HepG2 (cell line): ENCODE measurements at places on chromosomes 3 and 15.

- no peaks in the 10 kb centered on the region for H3K27me3 ChIP-seq
- DNase-seq, result no peak
- H3K36me3 ChIP-seq, result no peaks in the 10 kb centered on the region
These were observed 37.7 kb upstream of the TRAK1 start for GRCh38 chr3:42053476-42053875.

DNA sequence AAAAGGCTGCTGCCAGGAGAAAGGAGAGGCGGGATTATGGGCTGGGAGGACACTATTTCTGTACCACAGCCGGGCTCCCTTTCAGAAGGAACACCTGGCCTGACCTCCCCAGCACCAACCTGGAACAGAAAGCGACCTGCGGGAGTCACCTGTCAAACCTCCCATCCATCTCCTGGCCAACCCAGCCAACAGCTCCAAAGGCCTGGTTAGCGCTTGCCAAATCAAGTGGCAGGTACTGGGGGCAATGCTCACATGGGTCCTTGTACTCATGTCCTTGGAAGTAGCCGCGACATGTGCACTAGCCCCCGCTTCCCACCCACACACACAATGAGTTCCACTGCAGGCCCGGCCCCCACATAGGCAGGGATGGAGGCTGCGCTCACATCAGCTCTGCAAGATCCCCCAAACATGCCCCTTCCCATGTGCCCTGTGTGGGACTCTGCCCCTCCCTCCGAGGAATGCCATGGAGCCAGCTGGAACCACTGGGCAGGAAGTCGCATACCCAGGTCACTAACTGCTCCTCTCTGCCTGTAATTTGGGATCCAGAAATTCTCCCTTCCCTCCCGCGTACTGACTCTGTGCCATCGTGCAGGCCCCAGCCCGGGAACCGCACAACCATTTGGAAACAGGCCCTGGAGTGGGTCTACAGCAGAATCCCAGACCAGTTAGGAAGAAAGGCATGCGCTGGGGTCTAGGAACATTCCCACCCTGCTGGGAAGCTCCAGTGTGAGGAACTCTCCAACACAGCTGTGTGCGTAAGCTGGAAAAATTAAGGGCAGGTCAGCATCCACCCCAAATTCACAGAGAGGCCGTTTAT, 98.9 kb downstream of the LRIG1 start:
- H3K4me3 ChIP-seq, result no peak overlapping the region
- no peaks in the 10 kb centered on the region for H3K4me1 ChIP-seq
- H3K36me3 ChIP-seq, result peaks cover 21% of the 10 kb centered on the region
- no peak overlapping the region for H3K27ac ChIP-seq

GRCh38 chr3:182122779-182123178, 411.1 kb downstream of the SOX2 start:
- no peaks in the 10 kb centered on the region for H3K27me3 ChIP-seq
- H3K36me3 ChIP-seq, result no peaks in the 10 kb centered on the region
- no peak overlapping the region for H3K27ac ChIP-seq
- H3K4me3 ChIP-seq, result no peak overlapping the region
- no peak for DNase-seq

DNA sequence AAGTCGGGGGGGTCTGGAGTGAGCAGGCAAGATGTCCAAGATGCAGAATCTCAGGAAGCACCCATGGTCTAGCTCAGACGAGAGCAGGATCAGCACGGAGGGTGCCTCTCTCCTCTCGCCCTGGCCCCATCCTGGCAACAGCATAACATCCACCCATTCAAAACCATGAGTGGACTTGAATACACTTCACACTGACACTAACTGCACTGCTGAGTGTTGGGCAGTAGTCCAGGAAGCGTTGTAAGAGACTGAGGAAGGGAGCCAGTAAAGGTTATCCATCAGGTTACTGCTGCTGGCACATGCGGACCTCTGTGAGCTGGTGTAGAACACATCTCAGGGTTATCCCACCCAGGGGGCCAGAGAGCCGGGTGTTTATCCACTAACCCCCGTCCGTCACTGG, 131.0 kb upstream of the TOPAZ1 start:
- no peaks in the 10 kb centered on the region for H3K27me3 ChIP-seq
- no peak overlapping the region for H3K27ac ChIP-seq
- H3K36me3 ChIP-seq, result no peaks in the 10 kb centered on the region
- no peak for DNase-seq

- no peak for DNase-seq
- no peak overlapping the region for H3K4me3 ChIP-seq
- no peaks in the 10 kb centered on the region; the same call in 1 of the 2 replicates for H3K27me3 ChIP-seq
- H3K36me3 ChIP-seq, result no peaks in the 10 kb centered on the region
These were observed 18.0 kb upstream of the NEO1 start for GRCh38 chr15:73034221-73034620.

DNA sequence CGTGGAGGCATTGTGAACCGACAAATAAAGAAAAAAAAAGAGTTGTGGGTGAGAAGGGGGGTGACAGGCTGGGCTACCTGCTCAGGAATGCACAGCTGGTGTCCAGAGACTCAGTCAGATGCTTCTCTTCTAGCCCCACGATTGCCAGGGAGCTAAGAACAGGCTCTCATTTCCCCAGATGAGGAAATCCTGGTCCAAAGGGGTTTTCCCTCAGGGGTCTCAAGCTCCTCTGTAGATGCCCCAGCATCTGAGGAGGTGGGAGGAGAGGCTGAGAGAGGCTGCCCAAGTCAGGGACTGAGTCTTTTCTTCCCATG, 35.5 kb downstream of the BNC1 start:
- no peak for DNase-seq
- H3K27me3 ChIP-seq, result no peaks in the 10 kb centered on the region; the same call in 1 of the 2 replicates
- H3K4me3 ChIP-seq, result no peak overlapping the region
- H3K27ac ChIP-seq, result no peak overlapping the region

GRCh38 chr3:43153216-43154083, 47.6 kb upstream of the POMGNT2 start:
- no peak overlapping the region for H3K27ac ChIP-seq
- H3K27me3 ChIP-seq, result no peaks in the 10 kb centered on the region
- H3K4me3 ChIP-seq, result no peak overlapping the region
- DNase-seq, result no peak
- peaks cover 5% of the 10 kb centered on the region for H3K4me1 ChIP-seq
- no peaks in the 10 kb centered on the region for H3K36me3 ChIP-seq

DNA sequence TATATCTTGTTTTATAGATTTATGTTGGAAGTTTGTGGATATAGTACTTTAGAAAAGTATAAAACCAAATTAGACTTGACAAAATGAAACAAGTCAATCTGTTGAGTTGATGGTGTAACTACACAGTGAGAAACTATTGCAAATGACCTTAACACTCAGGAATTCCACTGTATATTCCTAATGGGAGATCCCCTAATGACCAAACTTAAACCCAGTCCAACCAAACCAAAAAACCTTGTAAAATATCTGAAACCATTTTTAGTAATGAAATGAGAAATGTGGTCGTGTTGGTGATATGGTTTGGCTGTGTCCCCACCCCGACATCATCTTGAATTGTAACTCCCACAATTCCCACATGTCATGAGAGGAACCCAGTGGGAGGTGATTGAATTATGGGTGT, 31.9 kb upstream of the ATP13A3 start:
- no peak overlapping the region for H3K4me3 ChIP-seq
- no peaks in the 10 kb centered on the region for H3K27me3 ChIP-seq
- DNase-seq, result no peak
- H3K4me1 ChIP-seq, result peaks cover 77% of the 10 kb centered on the region
- no peaks in the 10 kb centered on the region for H3K36me3 ChIP-seq
- no peak overlapping the region for H3K27ac ChIP-seq

- H3K27ac ChIP-seq, result no peak overlapping the region
- H3K4me1 ChIP-seq, result no peaks in the 10 kb centered on the region
- H3K36me3 ChIP-seq, result no peaks in the 10 kb centered on the region
- DNase-seq, result no peak
These were observed 61.1 kb downstream of the FEZF2 start for GRCh38 chr3:62312201-62312600.

GRCh38 chr3:141426404-141427034, 58.2 kb downstream of the ZBTB38 start:
- H3K27ac ChIP-seq, result no peak overlapping the region
- no peaks in the 10 kb centered on the region for H3K27me3 ChIP-seq
- peaks cover 48% of the 10 kb centered on the region; the same call in 2 of the 3 replicates for H3K36me3 ChIP-seq
- H3K4me1 ChIP-seq, result peaks cover 50% of the 10 kb centered on the region

GRCh38 chr15:76038512-76038911, 21.3 kb upstream of the TMEM266 start:
- H3K27ac ChIP-seq, result no peak overlapping the region
- no peaks in the 10 kb centered on the region for H3K36me3 ChIP-seq
- DNase-seq, result no peak
- H3K4me1 ChIP-seq, result no peaks in the 10 kb centered on the region
